ENCODE measurements at places on chromosomes 3 and 15. TPM values are rescaled to one million over a fixed set of nuclear protein-coding genes. Genes with fewer than 3 reads are reported as not detected.

Gene CFAP44
- total RNA-seq: 3.6 TPM

Gene NOX5
- total RNA-seq: 0.19 TPM

Gene WDR76
- 2.2 TPM for total RNA-seq

Gene CCR3
- total RNA-seq: not detected

Gene RNU5B-1
- 29.8 TPM for total RNA-seq

Gene TLR9
- 0.19 TPM for total RNA-seq

Gene IL12A
- total RNA-seq: 0.29 TPM

Gene DAG1
- total RNA-seq: 63.7 TPM

Gene GUCA1C
- not detected for total RNA-seq

Gene CCK
- total RNA-seq: 0.48 TPM

Gene IMPG2
- total RNA-seq: 0.13 TPM

Gene PRR20G
- not detected for total RNA-seq

Gene SLC22A13
- total RNA-seq: 1.00 TPM

Gene STT3B
- total RNA-seq: 80.7 TPM

Gene XXYLT1
- 17.0 TPM for total RNA-seq

Gene TERC
- 9.8 TPM for total RNA-seq

Gene ATP13A5
- not detected for total RNA-seq

Gene PPARG
- 349 TPM for total RNA-seq

Gene LRRC3B
- not detected for total RNA-seq

Gene ILDR1
- total RNA-seq: not detected

Gene ROBO1
- total RNA-seq: 7.1 TPM

Gene CKMT1A
- total RNA-seq: 2.6 TPM

Gene SLC25A20
- total RNA-seq: 46.1 TPM

Gene PLA2G4D
- total RNA-seq: not detected

Gene SPTBN5
- total RNA-seq: 1.6 TPM

Gene FANCD2
- 2.8 TPM for total RNA-seq

Gene NR1I2
- total RNA-seq: 0.26 TPM

Gene TM6SF1
- total RNA-seq: 12.4 TPM

Gene CELF6
- total RNA-seq: 1.6 TPM

Gene ERICH6
- 0.29 TPM for total RNA-seq

Gene CP
- 17.5 TPM for total RNA-seq

Gene GPR15
- total RNA-seq: not detected

Gene TGM5
- 0.45 TPM for total RNA-seq

Gene CHRFAM7A
- 3.5 TPM for total RNA-seq

Gene TMEM207
- not detected for total RNA-seq

Gene VGLL4
- 57.5 TPM for total RNA-seq

Gene DPPA2
- not detected for total RNA-seq

Gene NEK10
- total RNA-seq: 0.87 TPM

Gene ABI3BP
- total RNA-seq: 37.1 TPM

Gene ST8SIA2
- not detected for total RNA-seq

Gene CLEC3B
- 217 TPM for total RNA-seq

Gene IL17RB
- not detected for total RNA-seq

Gene SMCO1
- total RNA-seq: not detected

Gene SOX14
- not detected for total RNA-seq

All from mesenteric fat pad (tissue), 1 donor.